ENCODE measurements at places on chromosomes 5 and 9.

DNA sequence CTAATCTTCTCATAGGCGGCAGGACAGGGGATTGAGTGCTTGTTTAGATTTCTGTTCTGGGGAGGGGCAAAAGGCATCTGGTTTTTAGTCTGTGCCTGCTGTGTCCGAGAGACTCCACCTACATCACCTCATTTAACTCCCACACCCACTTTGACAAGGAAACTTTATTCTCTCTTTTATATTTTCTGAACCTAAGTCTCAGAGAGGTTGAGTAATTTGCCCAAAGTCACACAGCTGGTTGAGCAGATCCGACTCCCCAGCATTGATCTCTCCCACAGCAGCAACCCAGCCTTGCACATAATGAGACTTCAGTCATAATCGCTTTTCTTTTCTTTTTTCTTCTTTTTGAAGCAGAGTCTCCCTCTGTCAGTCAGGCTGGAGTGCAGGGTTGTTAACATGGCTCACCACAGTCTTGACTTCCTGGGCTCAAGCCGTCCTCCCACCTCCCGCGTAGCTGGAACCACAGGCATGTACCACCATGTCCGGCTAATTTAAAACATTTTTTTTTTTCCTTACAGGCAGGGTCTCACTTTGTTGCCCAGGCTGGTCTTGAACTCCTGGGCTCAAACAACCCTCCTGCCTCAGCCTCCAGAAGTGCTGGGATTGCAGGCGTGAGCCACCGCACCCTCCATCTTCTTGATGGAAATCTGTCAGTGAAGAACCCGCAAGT lies 36.5 kb upstream of the ANKRD33B start:
- no peak for DNase-seq

DNA sequence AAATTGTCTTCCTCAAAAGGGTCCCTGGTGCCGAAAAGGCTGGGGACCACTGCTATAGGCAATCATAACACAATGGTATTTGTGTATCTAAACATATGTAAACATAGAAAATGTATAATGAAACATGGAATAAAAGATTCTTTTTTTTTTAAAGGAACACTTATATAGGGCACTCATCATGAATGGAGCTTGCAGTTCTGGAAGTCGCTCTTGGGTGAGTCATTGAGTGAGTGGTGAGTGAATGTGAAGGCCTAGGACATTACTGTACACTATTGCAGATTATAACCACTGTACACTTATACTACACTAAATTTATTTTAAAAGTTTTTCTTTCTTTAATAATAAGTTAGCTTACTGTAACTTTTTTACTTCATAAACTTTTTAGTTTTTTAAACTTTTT lies 176.4 kb downstream of the ARRDC3 start:
- no peak for DNase-seq

DNA sequence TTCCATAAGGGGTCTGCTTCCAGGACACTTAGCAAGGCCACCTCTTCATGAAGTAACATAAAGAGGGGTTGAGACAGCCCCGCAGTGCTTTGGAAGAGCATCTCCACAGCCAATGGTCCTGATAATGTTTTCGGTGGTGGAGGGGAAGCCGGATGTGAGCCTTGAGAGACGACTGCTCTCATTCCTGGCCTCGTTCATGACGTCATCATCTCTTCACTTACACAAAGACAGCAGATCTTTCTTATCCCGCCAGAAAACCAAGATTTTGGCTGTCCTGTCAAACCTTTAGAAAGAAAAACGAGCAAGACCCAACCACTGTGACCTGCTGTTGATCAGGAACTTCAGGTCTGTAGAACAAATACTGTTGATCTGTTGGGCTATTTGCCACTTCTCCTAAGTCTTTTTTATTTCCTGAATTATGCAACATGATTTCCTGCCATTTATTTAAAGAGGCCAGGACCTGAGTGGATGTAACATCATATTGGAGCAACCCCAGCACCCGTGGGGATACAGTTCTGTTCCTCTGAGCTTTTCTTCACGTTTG lies 89.0 kb upstream of the IRX2 start:
- DNase-seq: no peak

GRCh38 chr9:3845549-3845948 lies 319.7 kb upstream of the RFX3 start:
- DNase-seq: no peak

DNA sequence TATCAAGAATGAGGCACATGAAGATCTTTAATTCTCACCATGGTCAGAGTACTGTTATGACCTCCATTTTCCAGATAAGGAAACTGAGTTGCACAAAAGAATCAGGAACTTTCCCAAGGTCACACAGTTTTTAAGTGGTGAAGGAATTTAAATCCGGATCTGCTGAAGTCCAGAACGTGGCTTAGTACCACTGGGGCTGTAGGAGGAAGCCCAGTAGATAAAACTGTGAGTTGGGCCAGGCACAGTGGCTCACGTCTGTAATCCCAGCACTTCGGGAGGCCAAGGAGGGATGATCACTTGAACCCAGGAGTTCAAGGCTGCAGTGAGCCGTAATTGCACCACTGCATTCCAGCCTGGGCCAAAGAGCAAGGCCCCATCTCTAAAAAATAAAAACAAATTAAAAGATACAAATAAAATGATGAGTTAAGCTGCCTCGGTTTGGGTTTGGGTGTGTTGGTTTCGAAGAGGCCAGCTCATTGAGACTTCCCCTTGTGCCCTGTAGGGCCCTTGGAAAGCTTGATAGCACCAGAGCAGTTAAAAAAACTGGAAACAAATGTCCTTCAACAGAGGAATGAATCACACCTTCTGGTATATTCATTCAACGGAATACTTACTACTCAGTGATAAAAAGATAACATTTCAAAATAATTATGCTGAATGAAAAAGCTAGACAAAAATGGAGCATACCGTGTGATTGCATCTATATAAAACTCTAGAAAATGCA lies 20.1 kb downstream of the ATOX1 start:
- no peak for DNase-seq

- no peak for DNase-seq
Measured at GRCh38 chr9:127318651-127319167, 54.1 kb downstream of the GARNL3 start.

DNA sequence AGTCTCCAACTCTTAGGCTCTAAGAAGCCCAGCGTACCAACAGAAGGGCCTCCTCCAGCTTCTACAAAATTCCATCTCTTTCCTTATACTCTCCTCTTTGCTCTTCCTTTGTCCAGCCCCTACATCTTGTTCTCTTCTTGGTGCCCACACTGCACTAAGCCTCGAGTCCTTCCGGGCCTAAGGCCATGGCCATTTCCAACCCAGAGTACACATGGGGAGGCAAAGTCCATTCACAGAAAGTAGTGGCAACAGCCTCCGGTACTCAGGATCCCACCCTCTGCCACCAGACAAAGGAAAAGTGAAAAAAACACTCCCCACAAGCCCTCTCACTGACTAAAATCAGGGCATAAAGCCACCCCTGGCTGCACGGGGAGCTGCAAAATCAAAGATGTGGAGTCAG lies 60.3 kb downstream of the SAXO1 start:
- no peak for DNase-seq

DNA sequence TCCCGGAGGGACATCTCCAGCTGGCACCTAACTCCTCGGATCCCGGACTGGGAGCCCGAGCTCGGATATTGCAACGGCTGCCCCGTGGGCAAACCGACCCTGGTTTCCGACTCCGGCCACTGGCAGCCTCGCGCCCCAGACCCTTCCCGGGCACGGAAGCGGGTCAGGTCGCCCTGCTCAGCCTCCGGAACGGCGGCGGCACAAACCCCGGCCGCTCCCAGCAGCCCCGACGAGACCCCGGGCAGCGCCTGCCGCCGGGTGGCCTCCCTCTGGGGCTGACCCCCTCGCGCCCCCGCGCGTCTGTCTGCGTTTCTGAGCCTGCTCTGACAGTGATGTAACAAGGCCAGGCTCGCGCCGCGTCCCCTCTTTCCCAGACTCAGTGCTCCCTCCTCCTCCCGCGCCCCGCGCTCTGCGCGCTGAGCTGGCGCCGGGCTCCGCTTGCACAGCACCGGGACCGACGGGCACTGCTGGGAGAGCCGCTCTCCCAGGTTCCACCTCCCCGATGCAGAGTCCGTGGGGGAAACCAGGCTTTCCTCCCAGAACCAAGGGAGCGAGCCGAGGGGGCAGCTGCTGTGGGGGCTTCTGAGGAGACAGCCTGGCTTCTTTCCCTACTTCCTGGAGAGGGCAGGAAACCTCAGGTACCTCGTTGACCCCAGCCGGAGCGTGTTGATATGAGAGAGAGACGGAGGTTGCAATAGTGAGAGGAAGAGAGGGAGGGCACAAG lies at the start of gene TMEM215:
TSS of gene TMEM215 (plus strand) at position 373 of the 724 bp plus-strand sequence. CDS start 644 bp downstream, outside the sequence.
- no peak for DNase-seq

- DNase-seq: no peak
Measured at GRCh38 chr9:111036429-111036789, 1.9 kb downstream of the LPAR1 start.

DNA sequence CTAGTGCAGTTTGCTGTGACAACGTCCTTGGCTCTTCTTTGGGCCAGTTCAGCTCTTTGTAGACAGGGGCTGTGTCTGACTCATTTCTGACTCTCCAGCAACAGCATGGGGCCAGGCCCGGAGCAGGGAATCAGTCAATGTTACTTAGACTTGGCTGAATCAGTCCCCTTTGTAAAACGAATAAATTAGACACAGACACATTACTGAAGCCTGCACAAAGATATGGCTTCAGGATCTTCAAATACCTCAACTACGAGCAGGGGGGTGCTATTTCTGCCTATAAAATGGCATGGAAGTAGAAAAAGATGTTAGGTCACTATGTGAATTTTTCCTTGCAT lies 204.7 kb downstream of the TTLL11 start:
- DNase-seq: no peak

DNA sequence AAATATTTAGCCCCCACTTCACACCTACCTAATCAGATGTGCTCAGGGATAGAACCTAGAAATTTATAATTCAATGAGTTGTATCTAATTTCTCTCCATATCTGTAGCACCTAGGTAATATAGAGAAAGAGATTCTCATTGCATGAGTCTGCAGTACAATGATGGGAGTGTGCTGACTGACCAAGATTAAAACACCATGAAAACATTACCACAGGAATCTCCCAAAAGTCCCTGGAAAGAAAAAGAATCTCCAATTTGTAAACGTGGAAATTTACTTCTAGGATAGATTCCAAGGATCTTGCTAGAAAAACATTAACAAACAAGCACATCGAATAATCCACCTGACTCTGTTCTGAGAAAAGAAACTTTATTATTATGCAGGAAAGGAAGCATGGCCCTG lies 45.0 kb upstream of the DMRTA1 start:
- DNase-seq: no peak

DNA sequence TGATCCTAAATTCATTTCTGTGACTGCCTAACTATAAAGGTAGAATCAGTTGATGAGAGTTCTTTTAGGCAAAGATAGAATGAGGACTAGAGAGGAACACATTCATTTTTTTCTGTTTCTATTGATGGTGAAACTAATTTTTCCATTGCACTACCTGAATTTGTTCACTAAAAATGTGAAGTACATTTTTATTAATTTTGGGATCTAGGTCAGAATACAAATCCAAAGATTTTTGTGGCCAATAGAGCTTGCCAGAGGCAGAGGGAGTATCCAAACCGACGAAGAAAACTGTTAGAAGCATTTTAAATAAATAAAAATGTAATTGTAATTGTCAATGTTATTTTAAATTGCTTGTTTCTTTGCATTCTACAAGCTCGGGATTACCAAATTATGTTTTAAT lies 78.1 kb downstream of the MTREX start:
- no peak for DNase-seq

GRCh38 chr5:161051920-161052500 lies 200.0 kb upstream of the ATP10B start:
- DNase-seq: no peak

GRCh38 chr9:79481846-79482477 lies 89.8 kb upstream of the TLE4 start:
- no peak for DNase-seq

DNA sequence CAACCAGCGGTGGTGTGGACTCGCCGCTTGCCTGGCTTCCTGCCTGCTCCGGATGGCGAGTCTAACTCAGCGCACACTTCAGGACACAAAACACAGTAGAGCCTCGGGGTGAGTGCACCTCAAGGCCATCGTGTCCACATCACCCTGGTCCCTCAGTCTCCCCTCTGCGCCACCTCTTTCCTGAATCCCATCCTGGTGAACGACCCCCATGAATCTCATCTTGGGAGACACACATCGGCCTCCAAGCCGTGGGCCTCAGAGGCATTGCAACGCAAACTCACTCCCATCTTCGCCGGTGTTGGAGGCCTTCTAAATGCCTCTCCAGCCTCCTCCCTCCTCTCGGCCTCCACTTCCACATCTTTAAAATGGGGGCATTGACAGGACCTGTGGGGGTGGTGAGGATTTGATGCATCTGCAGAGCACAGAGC lies 124.3 kb downstream of the COL23A1 start:
- DNase-seq: no peak

- no peak for DNase-seq
Measured at GRCh38 chr5:143238620-143239019, 164.9 kb downstream of the NR3C1 start.

All from activated CD8-positive, alpha-beta memory T cell treated with anti-CD3 and anti-CD28 coated beads for 4 hours (primary cell).